ENCODE measurements at places on chromosomes 6 and 20. TPM values are rescaled to one million over a fixed set of nuclear protein-coding genes. Genes with fewer than 3 reads are reported as not detected.

Gene HBS1L
- 93.4 TPM for total RNA-seq

Gene PPT2
- 55.1 TPM for total RNA-seq

Gene SAPCD1
- total RNA-seq = 3.7 TPM

Gene CLIC1
- 310 TPM for total RNA-seq

Gene SOD2
- total RNA-seq = 56.5 TPM

Gene WDR46
- 48.3 TPM for total RNA-seq

Gene ZKSCAN4
- 7.7 TPM for total RNA-seq

Gene MAK
- total RNA-seq = not detected

Gene MEI4
- total RNA-seq = 0.86 TPM

Gene ZFP57
- total RNA-seq = not detected

Gene BTN1A1
- total RNA-seq = not detected

Gene VSTM2L
- total RNA-seq = 15.9 TPM

DNA sequence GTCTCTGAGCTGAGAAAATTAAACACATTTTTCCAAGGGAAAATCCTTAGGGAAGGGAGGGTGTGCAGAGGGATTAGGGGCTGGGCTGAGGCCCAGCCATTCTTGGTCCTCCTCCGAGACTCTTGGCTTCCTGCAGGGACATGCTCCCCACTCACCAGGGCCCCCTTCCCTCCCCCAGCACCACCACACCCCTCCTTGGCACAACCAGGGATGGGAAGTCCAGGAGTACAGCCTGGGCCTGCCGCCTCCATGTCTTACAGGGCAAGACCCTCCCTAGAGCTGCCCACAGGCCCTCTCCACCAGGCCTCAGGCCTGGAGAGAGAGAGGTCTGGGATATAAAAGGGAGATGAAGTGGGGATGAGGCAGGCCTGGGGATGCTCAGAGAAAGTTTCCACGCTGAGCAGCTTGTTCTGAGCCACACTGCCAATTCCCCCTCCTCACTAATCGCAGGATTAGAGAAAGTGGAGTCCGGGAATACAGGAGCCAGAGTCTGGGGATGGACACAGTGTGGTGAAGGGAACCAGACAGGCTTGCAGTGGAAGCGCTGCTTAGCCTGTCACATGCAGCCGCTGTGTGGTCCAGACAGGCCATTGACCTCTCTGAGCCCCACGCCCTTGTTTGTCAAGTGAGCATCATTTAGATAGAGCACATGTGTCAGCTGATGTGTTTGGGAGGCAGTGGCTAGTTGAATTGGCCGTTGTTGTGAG is 105.5 kb downstream of the MRPL14 start:
- DNase-seq = no peak

DNA sequence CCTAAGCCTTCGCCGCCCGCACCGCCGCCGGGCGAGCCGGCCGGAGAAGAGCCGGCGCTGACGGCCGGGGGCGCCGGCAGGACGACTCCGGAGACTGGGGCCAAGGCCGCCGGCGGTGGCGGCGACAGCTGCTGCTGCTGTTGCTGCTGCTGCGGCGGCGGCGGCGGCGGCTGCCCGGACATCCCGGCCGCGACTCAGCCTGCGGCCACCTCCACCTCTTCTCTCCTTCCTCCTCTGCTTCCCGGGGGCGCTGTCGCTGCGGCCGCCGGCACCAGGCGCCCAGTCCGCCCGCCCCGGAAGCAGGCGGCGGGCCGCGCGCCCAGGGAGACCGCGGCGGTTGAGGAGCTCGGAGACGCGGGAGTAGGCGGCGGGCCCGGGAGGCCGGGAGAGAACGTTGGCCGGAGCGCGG is 307 bp downstream of the RANBP9 start:
- peak; percentile 68 for DNase-seq

- no peak for DNase-seq
Observed at GRCh38 chr20:10174400-10174799, 44.2 kb upstream of the SNAP25 start.

DNA sequence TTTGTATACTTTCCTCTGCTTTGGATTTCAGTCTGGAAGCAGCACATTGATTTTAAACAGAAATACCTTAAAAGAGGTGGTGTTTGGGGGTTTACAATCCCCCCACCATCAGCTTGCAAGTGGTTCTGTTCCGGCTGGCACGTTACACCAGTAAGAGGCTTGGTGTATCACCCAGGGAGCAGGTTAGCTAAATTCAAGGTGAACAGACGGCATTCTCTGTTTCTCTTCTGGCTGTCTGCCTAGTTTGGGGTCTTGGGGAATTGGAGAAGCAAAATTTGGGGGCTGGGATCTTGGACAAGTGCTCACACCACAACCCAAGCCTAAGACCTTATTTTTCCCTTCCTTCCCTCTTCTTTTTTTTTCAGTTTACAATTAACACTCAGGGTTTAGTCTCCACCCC is 7.5 kb upstream of the APCDD1L start:
- DNase-seq = no peak

GRCh38 chr20:41717483-41717882 is 99.3 kb upstream of the CHD6 start:
- no peak for DNase-seq

DNA sequence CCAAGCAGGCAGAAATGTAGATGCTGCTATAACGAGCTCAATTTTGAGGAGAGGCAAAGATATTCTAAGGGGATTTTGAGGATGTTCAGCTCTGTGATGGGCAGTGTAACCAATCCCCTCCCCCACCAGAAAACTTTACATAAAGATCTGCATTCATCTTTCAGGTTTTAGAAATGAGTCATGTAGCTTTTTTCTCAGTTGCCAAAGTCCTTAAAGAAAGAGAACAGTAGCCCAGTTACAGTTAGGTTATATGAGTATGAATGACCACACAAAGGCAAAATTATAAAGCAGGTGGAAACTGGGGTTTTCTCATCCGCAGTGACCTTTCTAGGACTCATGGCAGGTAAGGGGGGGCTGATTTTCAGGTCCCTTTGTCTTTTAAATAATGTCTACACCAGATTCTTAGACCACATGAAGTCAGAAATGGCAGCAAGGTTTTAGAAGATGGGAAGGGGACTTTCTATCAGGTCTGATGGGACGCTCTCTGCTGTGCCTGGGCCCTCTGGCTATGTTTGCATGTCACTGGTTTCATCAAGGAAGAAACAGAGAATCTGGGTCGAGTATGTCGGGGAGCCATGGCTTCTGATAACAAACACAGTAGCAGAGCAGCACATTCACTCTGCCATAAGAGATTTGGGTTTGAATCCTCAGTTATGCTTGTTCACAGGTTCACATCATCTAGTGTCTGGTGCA is 94.7 kb downstream of the CLIC5 start:
- DNase-seq = no peak

- DNase-seq = peak; percentile 100
Observed at GRCh38 chr20:32091888-32092346, 17.6 kb upstream of the TM9SF4 start.

GRCh38 chr6:2426561-2427340 is 181.3 kb upstream of the GMDS start:
- no peak for DNase-seq

- no peak for DNase-seq
Observed at GRCh38 chr6:44397424-44398164, 10.1 kb downstream of the CDC5L start.

GRCh38 chr6:31222496-31222895 is 49.4 kb downstream of the HLA-C start:
- DNase-seq = no peak

DNA sequence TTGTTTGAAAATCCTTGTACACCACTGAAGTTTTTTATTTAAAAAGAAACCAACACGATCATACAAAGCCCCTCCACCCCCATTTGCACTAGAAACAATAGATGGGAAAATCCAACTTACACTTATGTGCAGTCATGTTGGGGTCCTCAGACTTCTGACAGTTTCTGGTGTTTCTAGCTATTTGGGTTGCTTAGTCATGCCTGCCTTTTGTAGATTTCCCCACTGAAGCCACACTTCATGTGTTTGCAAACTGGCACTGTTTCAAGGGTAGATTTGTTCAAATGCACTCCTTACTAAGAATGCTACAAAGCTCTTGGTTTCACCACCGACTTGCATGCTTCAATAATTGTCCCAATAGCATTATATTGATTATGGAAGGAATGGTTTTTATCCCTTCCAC is 1.5 kb downstream of the SH3BGRL2 start:
- no peak for DNase-seq

DNA sequence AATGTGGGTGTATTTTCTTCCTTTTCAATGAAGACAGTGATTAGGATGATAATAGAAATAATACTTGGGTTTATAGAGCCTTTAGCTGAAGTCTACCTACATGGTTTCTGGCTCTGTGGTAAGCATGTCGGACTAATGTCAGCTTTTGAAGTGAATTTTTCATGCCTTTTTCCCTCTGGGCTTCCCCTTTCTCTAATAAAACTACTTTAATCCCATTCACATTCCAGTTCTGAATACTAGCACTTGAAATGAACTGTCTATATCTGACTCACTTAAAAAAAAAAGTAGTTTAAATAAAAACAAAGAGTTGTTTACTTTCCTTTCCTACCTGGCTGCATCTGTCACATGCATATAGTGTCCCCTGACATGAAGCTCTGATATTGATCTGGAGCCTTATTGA is 545.9 kb upstream of the FLRT3 start:
- DNase-seq = no peak

DNA sequence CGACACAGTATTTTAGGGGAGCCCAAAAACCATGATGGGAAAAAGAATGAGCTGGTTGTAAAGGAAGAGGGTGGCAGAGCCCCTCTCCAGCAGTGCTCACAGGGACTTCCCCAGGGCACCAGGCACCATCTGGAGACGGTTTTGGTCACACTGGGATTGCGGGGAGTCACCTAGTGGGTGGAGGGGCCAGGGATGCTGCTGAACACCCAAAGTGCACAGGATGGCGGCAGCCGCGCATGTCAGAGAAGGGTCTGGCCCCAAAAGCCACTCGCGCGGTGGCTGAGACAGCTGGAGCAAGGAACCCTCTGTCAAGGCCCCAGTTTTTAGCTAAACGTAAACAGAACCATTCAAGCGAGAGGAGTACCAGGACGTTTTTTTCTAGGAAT is 10.8 kb downstream of the CTSZ start:
- DNase-seq = no peak

- no peak for DNase-seq
Observed at GRCh38 chr20:845226-845868, 11.8 kb downstream of the FAM110A start.

GRCh38 chr20:57216669-57217068 is 49.8 kb downstream of the BMP7 start:
- no peak for DNase-seq

GRCh38 chr6:161429921-161430490 is 156.1 kb upstream of the AGPAT4 start:
- DNase-seq = no peak

- DNase-seq = no peak
Observed at GRCh38 chr6:17730078-17730704, 23.5 kb upstream of the NUP153 start.

DNA sequence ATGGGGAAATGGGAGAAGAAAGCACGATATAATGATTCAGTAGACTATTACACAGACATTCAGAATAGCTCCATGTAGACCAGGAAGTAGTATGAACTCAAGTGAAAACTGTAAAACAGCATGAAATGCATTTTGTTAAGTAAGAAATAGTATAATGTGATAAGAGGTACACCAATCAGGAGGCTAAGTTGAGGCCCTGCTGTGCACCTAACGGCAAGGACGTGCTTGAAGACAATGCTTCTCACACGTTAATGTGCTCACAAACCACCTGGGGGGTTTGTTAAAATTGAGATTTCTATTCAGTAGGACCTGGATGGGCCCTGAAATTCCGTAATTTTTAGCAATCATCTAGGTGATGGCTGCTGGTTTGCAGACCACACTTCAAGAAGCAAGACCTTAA is 178.9 kb upstream of the SULF2 start:
- DNase-seq = no peak

DNA sequence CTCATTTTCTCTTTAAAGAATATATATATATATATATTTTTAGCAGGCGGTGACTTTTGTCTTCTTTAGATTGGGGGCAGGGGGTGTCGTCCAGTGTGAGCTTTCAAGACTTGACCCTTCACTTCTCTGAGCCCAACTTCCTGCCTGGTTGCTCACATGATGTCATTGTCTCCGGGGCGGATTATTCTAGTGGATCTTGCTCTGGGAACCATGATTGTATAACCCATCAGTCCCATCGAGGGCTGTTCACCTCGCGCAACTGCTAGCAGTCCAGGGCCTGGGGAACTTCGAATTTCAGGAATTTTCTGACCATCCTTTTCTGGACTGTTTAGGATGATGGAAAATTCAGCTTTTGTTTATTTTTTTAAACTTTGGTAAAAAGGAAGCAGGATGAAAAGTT is 1.0 kb downstream of the IGF2R start:
- peak; percentile 28 for DNase-seq

DNA sequence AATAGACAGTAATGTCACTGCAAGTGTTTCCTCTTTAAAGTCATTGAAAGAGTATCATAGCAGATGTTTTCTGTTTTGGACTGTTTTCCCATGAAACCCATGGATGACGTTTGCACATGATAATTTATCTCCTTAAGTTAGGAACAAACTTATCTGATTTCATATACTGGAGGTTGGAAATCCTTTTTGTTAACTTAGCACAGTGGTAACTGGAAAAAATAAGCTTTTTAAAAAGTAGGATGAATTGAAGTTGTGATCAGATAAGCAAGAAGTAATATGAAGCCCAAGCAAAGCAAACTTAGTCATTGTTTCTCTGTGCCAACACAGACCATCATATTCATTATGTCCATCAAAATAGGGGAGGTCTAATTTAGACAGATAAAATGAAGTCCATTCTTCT is 61.6 kb downstream of the PLCB4 start:
- DNase-seq = no peak

GRCh38 chr6:147873816-147874215 is 365.3 kb downstream of the SAMD5 start:
- no peak for DNase-seq

DNA sequence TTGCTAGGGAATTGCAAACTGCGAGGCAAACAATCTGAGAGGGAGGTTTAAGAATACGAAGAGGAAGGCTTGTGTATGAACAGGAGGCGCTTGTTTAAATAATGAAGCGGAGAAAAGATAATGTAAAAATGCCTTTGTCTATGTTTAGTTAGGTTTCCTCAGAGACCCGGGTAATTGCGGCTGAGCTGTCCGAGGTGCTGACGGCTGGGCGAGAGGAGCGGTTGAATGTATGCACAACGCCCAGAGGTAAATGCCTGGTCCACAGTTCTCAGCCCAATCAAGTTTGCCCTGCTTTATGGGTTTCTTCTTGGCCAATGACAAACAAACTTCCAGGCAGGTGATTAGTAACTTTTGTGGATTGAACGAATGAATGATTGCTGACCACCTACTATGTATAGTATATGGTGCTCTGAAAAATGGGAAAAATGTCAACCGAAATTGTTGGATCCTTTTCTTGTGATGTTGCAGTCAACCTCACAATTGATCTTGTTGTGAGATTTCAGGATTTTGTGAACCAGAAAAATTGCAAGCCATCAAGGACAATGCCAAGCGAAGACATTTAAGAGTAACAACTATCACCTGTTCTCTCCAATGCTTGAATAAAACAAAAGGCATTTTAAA is 38.3 kb upstream of the SLC32A1 start:
- no peak for DNase-seq

Data from glutamatergic neuron (in vitro differentiated cells).